Fibroblast of skin of left biceps (primary cell): ENCODE measurements at places on chromosomes 12 and 14.

GRCh38 chr12:89521364-89522223 is 3.0 kb downstream of the GALNT4 start:
- no peak for DNase-seq

DNA sequence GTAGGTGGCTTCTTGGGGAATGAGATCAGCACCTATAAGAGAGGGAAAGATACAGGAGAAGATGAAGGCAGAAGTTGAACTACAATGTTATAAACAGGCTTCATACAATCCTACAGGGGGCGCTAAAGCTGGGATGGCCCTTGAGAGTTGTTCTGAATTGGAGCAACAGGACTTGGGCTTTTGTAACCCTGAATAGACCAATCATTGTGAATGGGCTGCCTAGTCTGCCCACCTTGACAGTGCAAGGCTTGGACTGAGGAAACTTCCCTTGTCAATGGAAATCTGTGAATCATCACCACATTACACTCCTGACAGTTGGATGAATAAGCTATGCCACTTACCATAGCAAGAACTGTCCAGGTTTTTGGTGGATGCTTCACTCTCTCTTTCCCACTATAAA is 306.1 kb downstream of the KCNC2 start:
- no peak for DNase-seq

GRCh38 chr12:51393676-51394545 is 2.7 kb upstream of the GALNT6 start:
- DNase-seq, result peak; percentile 77

GRCh38 chr12:48943221-48943620 is 14.1 kb downstream of the ARF3 start:
- DNase-seq, result no peak

- no peak for DNase-seq
Measured at GRCh38 chr12:43621262-43621661, 69.3 kb upstream of the ADAMTS20 start.

DNA sequence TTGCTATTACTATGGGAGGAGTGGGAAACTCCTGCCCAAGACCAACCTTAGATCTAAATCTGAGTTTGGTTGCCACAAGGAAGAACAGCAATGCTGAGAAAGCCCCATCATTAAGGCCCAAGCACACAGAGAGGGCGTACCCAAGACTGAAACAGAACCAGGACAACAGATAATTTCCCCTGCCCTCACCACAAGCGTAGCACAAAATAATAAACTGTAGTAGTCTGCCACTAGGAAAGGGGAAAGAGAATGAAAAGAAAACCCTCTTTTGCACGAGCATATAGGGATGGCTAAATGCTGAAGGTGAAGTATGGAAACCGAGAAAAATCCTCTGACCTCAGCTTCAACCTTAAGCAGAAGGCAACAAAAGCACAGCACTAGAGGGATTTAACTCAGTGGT is 76.5 kb upstream of the DHRS4 start:
- no peak for DNase-seq

DNA sequence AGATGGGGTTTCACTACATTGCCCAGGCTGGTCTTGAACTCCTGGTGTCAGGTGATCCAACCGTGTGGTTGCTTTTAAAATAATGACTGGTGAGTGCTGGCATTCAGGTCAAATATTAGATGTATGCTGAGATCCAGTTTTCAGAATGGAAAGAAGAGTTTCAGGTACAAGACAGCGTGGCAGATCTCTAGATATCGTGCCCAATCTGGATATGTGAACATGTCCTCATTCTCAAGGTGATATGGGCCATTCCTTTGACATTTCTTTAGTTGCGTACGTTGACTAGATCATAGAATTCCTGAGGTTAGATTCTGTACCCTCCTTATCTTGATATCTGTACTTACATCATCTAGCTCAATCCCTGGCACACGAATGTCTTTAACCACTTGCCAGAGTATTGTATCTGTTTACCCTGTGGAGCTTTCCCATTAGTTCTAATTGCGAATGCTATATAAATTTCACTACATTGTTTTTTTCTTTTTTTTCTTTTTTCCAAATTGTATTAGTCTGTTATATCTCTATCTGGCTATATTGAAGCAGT is 80.2 kb downstream of the ANO6 start:
- DNase-seq, result no peak

GRCh38 chr14:92520102-92521057 is 6.8 kb downstream of the RIN3 start:
- no peak for DNase-seq

- DNase-seq, result peak; percentile 55
Measured at GRCh38 chr12:127677537-127678131, 589.3 kb upstream of the TMEM132C start.

DNA sequence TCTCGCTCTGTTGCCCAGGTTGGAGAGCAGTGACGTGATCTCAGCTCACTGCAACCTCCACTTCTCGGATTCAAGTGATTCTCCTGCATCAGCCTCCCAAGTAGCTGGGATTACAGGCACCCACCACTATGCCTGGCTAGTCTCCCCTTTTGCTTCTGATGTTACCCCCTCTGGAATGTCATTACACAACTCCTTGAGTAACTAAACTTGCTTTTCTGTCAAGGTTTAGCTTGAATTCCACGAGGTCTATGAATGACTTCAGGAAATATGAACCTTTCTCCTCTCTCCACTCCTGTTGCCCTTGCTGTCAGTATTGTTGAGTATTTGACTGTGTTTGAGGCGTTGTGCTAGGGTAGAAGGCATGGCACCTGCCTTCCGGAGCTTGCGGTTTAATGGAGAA is 16.8 kb upstream of the RTRAF start:
- no peak for DNase-seq

- DNase-seq, result no peak
Measured at GRCh38 chr12:94722664-94723063, 72.3 kb upstream of the TMCC3 start.

- no peak for DNase-seq
Measured at GRCh38 chr14:36238666-36239363, 62.3 kb upstream of the PTCSC3 start.

- no peak for DNase-seq
Measured at GRCh38 chr14:67736771-67737170, 35.1 kb downstream of the RDH12 start.

GRCh38 chr14:51020024-51020710 is 74.7 kb downstream of the TRIM9 start:
- DNase-seq, result no peak

DNA sequence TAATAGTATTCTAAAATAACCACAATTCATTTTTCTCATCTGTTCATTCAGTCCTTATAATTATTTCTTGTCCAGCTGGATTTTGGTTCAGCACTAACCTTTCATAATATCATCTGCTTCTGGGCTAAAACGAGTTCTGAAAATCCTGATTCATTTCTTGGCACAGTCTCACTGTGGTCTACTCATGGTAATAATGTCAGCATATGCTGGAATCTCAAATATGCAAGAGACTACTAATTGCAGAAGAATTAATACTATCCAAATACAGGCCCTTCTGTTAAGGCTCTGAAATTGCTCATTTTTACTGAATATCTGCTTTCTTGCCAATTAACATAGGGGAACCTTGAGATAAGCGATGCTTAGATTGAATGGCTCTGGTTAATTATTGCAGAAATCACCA is 597.1 kb downstream of the RPL10L start:
- DNase-seq, result peak; percentile 91

DNA sequence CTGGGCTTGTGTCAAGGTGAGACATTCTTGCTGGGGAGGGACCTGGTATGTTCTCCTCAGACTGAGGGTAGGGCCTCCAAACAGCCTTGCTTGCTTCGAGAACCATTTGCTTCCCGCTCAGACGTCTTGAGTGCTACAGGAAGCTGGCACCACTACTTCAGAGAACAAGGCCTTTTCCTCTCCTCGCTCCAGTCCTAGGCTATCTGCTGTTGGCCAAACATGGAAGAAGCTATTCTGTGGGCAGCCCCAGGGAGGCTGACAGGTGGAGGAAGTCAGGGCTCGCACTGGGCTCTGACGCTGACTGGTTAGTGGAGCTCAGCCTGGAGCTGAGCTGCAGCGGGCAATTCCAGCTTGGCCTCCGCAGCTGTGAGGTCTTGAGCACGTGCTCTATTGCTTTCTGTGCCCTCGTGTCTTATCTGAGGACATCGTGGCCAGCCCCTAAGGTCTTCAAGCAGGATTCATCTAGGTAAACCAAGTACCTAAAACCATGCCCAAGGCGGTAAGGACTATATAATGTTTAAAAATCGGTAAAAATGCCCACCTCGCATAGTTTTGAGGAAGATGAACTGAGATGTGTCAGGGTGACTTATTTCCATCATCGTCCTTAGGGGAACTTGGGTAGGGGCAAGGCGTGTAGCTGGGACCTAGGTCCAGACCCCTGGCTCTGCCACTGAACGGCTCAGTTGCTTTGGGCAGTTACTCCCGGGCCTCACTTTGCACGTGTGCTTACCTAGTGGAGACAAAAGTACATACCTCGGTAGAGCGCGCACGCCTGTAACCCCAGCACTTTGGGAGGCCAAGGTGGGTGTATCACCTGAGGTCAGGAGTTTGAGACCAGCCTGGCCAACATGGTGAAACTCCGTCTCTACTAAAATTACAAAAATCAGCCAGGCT is 4.3 kb downstream of the GAPDH start:
- DNase-seq, result no peak

- no peak for DNase-seq
Measured at GRCh38 chr12:114974826-114975639, 291.1 kb upstream of the TBX3 start.

- DNase-seq, result no peak
Measured at GRCh38 chr14:32702562-32702961, 236.1 kb upstream of the NPAS3 start.

DNA sequence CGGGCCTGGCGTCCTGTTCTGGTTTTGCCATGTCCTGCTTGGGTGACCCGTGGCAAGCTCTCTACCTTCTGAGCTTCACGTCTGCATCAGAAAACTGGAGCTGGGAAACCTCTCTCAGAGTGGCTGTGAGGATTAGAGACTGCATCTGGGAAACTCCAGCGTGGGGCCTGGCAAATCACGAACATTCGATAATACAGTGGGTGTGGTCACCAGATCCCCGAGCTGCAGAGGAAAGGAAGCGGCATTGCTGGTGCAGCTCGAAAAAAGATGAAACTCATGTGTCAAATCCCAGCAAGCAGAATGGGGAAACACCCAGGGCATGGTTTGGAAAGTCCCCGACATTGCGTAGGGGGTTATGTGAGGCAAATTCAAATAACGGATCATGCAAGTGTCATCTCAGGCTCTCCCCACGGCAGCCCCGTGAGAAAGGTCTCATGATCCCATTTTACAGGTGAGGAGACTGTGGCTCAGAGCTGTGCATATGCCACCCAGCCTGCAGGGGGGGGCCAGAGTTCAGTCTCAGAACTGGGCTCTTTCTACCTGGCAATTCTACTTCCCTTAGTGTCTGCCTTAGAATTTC is 98.1 kb upstream of the VRK1 start:
- DNase-seq, result no peak

GRCh38 chr14:57533214-57533613 is 39.6 kb upstream of the CCDC198 start:
- no peak for DNase-seq

DNA sequence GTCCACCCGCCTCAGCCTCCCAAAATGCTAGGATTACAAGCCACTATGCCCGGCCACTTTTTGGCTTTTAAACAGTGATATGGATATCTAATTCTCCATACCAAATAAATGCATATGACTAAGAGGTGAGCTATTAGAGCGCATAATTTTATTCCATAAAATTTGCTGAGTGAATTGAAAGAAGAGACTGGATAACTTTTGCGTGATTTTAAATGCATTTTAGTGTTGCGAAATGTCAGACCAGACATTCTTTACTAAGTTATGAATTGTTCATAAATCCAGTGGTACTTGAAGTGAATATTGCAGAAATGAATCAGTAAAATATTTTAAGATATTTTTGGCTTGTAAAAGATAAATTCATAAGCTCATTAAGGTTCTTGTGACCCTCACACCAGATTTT is 50.9 kb upstream of the DIP2B start:
- no peak for DNase-seq

DNA sequence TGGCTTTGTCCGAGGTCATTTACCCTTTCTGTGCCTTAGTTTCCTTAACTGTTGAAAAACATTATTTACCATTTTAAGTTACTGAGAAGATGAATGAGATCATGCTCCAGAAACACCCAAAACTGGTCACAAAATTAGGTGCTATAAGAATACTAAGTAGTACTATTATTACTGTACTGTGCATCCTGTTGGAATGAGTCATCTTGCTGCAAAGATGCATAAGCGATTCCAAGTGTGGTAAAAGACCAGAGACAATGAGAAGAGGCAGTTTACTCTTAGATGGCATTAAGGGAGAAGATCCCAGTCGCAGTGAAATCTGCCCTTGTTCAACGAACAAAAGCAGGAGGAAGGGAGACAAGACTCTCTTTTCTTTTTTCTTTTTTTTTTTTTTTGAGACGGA is 4.2 kb upstream of the PLEKHA5 start:
- DNase-seq, result no peak

DNA sequence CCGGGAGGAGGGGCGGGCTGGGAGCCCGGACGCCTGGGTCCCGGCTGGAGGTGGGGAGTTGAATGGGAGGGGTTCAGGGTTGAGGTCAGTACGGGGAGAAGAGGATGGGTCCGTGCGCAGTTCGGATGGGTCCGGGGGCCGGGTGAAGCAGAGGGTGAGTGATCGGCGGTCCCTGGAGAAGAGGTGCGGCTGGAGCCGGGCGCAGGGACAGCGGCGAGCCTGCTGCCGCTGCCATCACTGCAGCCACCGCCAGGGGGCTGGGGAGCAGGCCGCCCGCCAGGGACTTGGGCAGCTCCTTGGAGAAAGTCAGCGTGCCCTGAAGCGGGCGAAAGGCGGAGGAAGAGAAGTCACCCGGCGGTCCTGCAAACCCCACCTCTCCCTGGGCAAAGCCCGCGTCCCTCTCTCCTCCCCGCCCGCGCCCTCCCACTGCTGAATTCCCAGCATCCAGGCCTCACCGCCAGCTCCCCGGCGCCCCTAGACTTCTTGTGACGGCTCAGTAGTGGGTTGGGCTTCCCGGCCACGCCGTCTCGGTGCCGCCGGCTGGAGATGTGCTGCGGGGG is 6.0 kb upstream of the GPR84 start:
- no peak for DNase-seq

GRCh38 chr14:24079491-24080141 is 8.3 kb downstream of the CPNE6 start:
- DNase-seq, result no peak

GRCh38 chr12:105596731-105597130 is 266.2 kb downstream of the C12orf75 start:
- no peak for DNase-seq

- no peak for DNase-seq
Measured at GRCh38 chr14:24853446-24853845, 196.5 kb downstream of the STXBP6 start.

GRCh38 chr12:120352117-120352516 is 16.8 kb downstream of the MSI1 start:
- DNase-seq, result no peak

DNA sequence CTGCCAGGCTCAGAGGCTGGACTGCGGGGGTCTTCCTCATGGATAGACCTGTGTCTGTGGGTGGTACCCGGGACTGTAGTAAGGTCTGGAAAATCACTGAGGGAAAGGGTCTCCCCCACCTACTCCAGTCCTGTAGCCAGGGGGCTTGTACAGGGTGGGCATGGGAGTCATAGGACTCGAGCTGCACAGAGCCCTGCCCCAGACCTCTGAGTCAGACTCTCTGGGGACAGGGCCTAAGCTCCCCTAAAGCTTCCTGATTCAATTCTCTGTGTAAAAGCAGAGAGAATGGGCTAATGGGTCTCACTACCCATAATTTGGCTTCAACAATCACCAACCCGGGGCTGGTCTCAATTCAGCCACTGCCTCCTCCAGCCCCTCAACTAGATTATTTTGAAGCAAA is 27.0 kb downstream of the LRTM2 start:
- no peak for DNase-seq
